GM12891 (cell line): ENCODE measurements at places on chromosomes 16 and 17.

GRCh38 chr17:63191610-63192009 lies 225.6 kb downstream of the TANC2 start:
- no peak for DNase-seq

- no peak for DNase-seq
Observed at GRCh38 chr17:2197271-2197670, 106.3 kb downstream of the SMG6 start.

GRCh38 chr16:86902656-86903001 lies 324.3 kb downstream of the FOXL1 start:
- no peak for DNase-seq

GRCh38 chr17:29664743-29665480 lies 42.2 kb upstream of the CORO6 start:
- DNase-seq, result no peak

GRCh38 chr17:61353615-61354014 lies 46.0 kb upstream of the TBX2 start:
- no peak for DNase-seq

DNA sequence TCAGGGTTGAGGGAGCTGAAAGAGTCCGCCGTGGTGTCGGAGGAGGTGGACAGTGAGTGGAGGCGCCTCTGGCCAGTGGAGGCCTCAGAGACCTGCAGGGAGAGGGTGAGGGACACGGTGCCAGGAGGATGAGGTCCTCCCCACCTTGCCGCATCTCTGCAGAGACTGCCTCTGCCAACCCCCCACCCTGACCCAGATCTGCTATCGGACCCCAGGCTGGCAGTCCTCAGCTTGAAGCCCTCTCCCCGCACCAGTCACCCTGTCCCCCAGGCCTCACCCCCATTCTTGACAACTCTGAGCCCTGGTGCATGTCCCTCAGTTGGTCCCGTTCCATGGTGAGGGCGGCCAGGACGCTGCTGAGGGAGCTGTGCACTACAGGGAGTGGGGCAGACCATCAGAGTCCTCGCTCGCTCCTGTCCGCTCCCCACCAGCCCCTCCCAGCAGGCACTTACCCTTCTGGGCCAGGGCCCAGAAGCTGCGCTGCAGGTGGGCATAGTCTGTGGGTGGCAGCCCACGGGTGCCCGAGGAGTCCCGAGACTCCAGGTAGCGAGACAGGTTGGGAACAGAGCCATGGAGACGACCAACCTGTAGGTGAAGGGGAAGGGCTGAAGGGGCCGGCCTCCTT lies 5.4 kb downstream of the OSBPL7 start:
- no peak for DNase-seq

- DNase-seq, result peak; percentile 34
Observed at GRCh38 chr16:73062743-73063733, 15.1 kb upstream of the ZFHX3 start.

DNA sequence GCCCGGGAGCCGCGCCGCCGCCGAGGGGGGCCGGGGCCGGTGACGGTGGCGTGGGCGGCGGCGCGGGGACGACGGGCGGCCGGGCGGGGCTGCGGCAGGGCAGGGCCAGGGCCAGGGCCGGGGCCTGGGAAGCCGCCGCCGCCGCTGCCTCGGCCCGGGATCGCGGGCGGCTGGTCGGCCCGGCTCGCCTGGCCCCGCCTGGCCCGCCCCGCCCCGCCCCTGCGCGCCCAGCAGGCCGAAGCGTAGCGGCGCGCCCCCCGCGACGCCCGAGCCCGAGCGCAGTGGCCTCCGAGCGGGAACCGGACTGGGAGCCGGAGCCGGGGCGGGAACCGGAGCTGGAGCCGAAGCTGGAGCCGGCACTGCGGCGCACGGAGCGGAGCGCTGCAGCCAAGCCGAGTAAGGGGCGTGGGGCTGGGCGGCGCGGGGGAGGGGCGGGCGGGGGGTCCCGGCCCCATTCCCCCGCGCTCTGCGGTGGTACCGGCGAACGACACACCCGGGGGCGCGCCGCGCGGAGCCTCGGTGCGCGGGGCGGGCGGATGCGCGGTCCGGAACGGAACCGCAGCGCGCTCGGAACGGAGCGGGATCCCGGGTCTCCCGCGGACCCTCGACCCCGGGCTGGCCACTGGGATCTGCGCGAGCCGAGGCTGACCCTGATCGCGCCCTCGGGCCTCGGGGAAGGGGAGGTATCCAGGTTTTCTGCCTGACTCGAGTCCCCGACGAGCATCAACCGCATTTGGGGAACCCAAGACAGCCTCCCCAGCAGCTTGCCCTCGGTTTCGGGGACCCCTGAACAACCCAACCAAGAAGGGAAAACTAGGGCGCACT lies at the start of gene BEAN1:
Gene BEAN1 (plus strand): TSS at position 260 of the 825 bp plus-strand sequence. CDS start 10,382 bp downstream, outside the sequence.
- no peak for DNase-seq

DNA sequence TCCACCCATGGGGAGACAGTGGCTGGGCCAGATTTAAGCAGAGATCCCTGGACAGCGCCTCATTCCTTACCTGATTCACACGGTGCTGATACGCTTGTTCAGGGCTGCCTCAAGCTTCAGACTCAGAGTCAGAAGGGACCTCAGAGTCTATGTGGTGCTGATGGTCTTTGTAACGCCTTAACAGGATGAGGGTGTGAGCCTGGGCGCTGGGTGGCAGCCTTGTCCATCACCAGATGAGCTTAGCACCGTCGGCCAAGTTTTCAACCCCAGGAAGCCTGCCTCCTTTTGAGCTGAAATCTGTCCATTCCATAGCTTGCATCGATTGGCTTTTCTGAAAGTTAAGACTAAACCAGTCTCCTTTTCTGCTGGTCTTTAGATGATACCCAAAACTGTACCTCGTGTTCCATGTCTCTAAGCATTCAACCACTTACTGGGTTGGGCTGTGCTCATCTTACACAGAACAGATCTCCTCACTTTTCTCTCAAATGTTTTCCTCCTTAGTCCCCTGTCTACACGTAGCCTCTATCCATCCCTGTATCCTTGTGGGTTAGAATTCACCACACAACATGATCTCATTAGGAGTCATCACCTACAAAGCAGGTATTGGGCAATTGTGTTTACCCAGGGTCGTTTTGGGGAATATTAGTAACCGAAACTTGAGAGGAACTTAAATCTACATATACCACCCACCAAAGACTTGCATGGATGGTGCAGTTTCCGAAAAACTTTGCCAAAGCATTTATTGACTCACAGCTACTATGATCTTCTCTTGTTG lies 573.4 kb downstream of the CDH13 start:
- DNase-seq, result no peak

DNA sequence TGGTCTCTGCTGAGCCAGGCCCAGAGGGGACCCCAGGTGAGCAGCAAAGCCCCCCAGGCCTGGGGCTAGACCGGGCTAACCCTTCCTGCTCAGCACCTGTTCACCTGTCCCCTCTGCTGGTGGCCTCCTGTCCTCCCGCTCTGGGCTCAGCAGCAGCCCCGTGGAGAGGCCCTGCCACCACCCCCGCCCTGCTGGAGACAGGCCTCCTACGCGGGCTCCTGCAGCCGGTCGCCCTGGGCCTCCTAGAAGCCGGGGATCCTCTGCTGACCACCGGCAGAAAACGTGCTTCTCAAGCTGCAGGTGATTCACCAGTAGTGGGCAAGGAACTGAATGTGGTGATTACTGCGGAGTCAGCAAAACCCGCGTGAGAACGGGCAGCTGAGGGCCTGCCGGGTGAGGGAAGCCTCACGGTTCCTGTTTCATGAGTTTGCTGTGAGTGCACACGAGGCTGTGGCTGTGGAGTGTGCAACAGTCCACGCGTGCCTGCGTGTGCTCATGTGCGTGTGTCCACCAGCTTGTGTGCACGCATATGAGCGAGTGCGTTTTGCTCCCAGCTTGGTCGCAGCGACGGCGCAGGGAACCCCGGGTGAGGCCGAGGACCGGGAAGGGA lies 792 bp downstream of the SECTM1 start:
- no peak for DNase-seq

DNA sequence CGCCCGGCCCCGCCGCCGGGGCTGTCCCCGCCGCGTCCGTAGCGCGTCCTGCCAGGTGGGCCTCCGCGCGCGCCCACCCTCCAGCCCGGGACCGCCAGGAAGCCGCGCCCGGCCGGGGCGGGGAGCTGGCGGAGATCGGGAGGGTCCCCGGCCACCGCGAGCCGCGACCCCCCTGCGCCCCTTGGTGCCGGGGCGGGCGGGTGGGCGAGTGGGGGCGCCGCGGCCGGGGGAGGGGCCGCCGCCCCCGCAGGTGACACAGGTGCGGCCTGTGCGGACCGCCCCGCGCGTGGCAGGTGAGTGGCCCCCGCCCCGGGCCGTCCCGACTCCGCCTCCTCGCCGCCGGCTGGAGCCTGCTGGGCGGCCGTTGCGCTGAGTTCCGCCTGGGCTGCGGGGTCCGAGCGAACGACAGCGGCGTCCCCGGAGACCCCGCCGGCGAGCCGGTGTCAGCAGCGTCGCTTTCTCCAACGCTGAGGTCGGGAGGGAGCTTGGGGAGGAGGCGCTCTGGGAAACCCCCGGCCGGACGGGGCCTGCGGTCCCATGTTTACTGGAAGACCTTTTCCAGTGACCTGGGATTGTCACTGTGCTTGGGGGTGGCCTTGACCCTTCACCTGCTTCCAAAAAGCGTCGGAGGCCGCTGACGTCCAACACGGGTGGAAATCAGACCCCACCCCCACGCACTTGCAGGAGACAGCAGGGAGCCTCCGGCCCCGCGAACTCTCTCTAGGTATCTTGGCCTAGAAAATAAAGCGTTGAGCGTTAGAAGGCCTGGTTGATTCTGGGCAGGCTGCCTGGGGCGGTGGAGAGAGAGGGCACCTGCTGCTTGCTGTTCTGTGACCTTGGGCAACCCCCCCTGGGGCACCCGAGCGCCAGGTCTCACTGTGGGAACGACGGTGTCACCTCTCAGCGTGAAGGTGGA lies 542 bp downstream of the KLHL36 start:
- peak; percentile 80 for DNase-seq

- no peak for DNase-seq
Observed at GRCh38 chr16:47045459-47045858, 72.0 kb upstream of the DNAJA2 start.

DNA sequence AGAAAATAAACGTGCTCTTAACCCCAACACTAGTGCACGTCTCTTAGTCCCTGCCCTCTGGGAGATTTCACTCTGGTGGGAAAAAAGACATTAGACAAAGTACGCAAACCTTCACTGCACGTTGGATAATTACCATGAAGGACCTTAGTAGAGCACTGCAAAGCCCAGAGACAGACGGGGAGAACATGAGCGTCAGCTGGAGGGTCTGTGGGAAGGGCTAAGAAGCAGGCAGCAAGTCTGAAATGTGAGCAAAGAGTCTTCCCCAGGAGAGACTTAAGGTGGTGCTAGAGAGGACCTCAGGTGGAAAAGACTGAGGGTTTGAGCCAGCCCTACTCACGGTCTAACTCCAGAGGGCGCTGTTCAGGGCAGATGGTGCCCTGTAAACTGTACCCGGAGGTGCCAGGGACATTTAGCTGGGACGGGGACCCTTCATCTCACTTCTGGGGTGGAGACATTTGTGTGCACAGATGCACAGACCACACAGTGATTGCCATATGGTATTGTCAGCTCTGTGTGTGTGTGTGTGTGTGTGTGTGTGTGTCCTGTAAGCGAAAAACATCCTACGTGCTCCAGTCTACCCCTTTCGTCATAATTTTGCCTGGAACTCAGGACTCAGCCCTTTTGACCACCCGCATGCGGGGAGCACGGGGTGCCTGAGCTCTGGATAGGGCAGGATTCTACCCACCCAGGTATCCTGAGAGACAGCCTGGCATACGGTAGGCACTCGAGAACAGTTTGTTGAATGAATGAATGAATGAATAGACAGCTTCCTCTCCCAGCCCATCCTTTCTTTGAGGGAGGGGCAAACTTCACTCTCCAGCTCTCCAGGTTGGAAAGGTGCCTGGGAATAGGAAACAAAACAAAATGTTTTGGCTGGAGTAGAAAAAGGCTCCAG lies 10.1 kb upstream of the STAC2 start:
- DNase-seq, result peak; percentile 71

GRCh38 chr16:62130101-62130500 lies 93.9 kb upstream of the CDH8 start:
- DNase-seq, result no peak

- DNase-seq, result no peak
Observed at GRCh38 chr16:85537331-85537788, 75.8 kb upstream of the GSE1 start.

- peak; percentile 7 for DNase-seq
Observed at GRCh38 chr16:6684076-6684673, 648.5 kb upstream of the RBFOX1 start.

- no peak for DNase-seq
Observed at GRCh38 chr17:51455931-51456330, 195.6 kb downstream of the UTP18 start.

GRCh38 chr16:51111759-51112158 lies 39.3 kb downstream of the SALL1 start:
- no peak for DNase-seq

DNA sequence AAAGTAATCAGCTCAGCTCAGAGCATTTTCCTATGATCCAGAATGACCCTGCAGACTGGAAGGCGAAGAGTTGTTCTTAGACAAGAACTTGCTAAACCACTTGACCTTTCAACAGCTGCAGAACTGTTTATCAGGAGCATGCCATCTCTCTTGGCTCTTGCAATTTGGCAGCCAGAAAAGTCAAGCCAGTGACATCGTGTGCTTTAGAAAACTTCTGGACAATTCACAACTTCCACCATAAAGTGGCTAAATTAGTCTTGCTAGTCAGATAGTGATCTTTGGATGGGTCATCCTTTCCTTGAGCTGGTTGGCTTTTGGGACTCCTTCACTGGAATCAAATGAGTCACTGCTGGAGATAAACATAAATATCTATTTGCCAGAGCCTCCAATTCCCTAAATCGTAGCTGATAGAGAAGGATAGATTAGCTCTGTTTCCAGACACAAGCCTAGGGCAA lies 146.5 kb downstream of the MAP2K6 start:
- no peak for DNase-seq

GRCh38 chr16:85394456-85395206 lies 218.5 kb upstream of the GSE1 start:
- DNase-seq, result no peak

GRCh38 chr16:4200781-4201137 lies 41.1 kb downstream of the SRL start:
- DNase-seq, result no peak

DNA sequence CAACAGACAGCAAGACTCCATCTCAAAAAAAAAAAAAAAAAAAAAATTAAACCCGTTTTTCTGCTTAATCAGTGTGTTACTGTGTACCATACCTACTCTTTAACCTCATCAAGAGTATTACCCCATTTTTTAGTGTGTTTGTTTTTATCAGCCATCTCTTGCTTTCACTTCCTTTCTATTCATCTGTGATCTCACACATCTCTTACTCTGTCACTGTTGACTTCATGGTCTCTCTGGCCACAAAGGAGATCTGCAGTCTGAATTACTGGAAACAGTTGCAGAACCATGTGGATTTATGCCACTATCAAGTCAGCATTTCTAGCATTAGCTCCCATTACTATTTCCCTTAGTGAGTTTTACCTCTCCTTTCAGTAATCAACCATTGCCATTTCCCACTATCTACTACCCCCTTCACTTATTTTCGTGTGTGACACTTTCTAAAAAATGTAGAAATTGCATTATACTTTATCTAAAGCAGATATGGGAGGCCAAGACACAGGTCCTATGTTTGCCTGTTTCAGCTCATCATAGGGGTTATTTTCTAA lies 20.1 kb downstream of the NDEL1 start:
- DNase-seq, result no peak

- no peak for DNase-seq
Observed at GRCh38 chr16:51763072-51763661, 612.1 kb upstream of the SALL1 start.

- no peak for DNase-seq
Observed at GRCh38 chr17:19448341-19449268, 37.6 kb downstream of the RNF112 start.
